Tibial nerve (tissue), 4 donors: ENCODE measurements at places on chromosomes 1 and 21. TPM values are rescaled to one million over a fixed set of nuclear protein-coding genes. Genes with fewer than 3 reads are reported as not detected.

MAP3K21 gene
- 1.8 TPM for total RNA-seq

USH2A gene
- total RNA-seq = under 0.01 TPM

MNDA gene
- 3.3 TPM for total RNA-seq

MARK1 gene
- total RNA-seq = 11.6 TPM

NPHS2 gene
- total RNA-seq = not detected

NID1 gene
- total RNA-seq = 192 TPM

TRIM17 gene
- total RNA-seq = 4.2 TPM

CYP2J2 gene
- total RNA-seq = 14.0 TPM

UBASH3A gene
- total RNA-seq = not detected

CADM3 gene
- total RNA-seq = 99.2 TPM

EPHA10 gene
- total RNA-seq = 0.30 TPM
